ENCODE measurements at places on chromosomes 5 and 9.

GRCh38 chr5:166952048-166952447 is 1339.4 kb upstream of the WWC1 start:
- no peak for DNase-seq

- DNase-seq, result no peak
Observed at GRCh38 chr5:124661317-124662141, 84.9 kb downstream of the ZNF608 start.

DNA sequence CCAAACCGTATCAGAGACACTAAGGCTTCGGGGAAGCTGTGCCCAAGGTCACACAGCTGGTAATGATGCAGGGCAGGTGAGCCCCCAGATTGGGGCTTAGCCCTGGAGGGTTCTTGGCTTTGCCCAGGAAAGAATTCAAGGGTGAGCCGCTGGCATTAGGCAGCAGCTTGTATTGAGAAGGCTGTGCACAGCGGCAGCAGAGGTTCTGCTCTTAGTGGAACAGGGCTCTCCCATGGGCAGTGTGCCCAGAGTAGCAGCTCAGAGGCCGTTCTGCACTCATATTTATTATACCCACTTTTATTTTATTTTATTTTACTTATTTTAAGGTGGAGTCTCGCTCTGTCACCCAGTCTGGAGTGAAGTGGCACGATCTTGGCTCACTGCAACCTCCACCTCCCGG is 85.8 kb upstream of the IER5L start:
- no peak for DNase-seq

- no peak for DNase-seq
Observed at GRCh38 chr5:176994460-176995121, 12.0 kb downstream of the UIMC1 start.

GRCh38 chr9:89655990-89656657 is 51.3 kb downstream of the GADD45G start:
- no peak for DNase-seq

GRCh38 chr5:1930501-1930879 is 47.8 kb upstream of the IRX4 start:
- no peak for DNase-seq

DNA sequence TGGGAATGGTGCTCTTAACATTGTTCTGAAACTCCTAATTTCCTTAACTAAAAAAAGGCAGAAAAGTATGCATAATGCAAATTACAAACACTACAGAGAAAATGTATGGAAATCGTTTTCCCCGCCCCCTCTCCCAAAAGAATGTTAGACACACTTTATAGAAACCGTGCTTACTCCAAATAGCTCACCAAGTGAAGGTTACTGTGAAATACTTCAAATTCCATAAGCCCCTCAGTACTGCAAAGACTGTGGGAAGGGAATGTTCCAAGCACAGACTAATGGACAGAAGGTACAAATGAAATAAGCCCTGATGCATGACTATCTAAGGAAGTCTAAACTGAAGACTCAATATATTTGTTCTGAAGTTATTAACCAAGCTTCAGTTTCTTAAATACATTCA is 12.5 kb downstream of the MAPKAP1 start:
- DNase-seq, result no peak

- DNase-seq, result no peak
Observed at GRCh38 chr9:121868626-121869025, 217.2 kb downstream of the DAB2IP start.

GRCh38 chr9:124011460-124012301 is at the start of gene LHX2:
TSS of gene LHX2 (plus strand) at chr9:124011768. CDS start at chr9:124012349, 581 bp downstream.
- DNase-seq, result no peak

GRCh38 chr5:149125386-149125891 is 15.9 kb upstream of the ABLIM3 start:
- no peak for DNase-seq

GRCh38 chr9:33517373-33517772 is 6.7 kb upstream of the ANKRD18B start:
- no peak for DNase-seq

DNA sequence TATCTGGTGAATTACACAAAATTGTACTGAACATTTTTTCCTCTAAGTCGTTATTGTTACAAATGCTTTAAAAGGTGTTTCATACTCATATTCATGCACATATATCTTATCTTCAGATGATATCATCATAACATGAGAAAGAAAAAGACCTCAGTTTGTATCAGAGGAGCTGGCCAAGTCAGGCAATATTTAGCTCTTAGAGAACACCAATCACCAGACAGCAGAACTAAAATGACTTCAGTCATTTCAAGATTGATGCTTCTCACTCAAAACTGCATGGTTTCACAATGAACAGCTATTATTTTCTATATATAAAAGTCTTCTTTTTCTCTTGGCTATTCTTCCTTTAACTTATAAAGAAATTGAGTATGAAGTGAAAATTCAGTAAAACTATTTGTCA is 44.6 kb downstream of the TSSK1B start:
- DNase-seq, result no peak

DNA sequence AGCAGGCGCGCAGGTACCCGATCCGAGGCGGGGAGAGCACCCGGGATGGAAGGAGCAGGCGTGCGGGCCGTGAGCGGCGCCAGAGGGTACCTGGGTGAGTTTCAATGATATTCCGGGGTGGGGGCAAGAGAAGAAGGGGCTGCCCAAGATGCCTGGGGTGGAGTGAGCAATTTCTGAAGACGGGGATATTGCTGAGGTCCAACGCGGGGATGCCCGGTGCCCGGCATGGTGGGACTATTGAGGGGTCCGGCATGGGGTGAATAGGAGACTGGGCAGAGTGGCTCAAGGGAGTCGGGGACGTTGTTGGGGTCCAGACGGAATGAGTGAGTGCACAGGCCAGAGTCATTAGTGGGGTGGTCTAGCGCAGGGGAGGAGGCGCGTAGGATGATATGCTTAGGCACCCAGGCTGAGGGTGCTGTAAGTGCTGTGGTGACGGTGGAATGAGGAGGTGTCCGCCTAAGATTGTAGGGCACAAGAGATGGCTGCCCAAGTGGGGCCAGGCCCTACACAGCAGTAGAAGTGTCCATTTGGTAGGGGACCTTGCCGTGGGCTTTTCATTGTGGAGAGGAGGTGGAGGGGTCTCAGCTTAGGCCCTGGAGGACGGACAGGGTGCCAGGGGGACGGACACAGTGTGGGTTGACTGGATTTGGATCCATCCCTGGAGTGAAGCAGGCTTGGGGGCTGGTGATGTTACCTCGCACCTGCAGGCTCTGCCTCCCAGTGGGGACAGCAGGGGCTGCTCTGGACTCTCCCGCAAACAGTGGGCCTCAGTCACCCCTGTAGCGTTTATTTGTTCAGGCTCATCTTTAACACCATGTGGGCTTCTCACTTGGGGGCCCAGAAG is 719 bp downstream of the MIGA2 start:
- no peak for DNase-seq

DNA sequence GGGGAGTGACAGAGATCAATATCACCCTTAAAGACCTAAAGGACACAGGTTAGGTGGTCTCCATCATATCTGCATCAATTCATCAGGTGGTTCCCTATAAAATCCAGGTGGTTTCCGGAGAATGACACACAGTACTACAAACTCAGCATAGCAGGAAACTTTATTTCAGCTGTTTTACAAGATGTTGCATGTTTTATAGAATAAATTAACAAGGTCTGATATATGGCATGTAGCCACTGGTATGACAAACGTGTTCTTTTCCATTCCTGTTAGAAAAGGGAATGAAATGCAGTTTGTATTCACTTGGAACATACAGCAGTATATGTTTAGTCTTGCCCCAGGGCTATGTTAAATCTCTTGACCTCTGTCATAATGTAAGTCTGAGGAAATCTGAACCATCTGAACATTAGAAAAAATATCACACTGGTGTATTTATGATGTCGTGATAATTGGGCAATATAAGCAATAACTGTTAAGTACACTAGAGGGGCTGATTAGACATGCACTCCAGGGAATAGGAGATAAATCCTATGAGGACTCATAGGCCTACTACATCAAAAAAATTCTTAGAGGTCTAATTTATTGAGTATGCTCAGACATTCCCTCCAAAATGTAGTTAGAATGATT is 42.2 kb upstream of the TNFSF8 start:
- DNase-seq, result no peak

GRCh38 chr9:131477816-131478419 is 24.8 kb upstream of the POMT1 start:
- DNase-seq, result no peak

GRCh38 chr9:26229324-26230054 is 551.2 kb upstream of the TUSC1 start:
- no peak for DNase-seq

GRCh38 chr5:2259494-2260107 is 376.9 kb upstream of the IRX4 start:
- DNase-seq, result no peak

GRCh38 chr9:120869726-120870125 is 7.3 kb downstream of the PHF19 start:
- DNase-seq, result no peak

DNA sequence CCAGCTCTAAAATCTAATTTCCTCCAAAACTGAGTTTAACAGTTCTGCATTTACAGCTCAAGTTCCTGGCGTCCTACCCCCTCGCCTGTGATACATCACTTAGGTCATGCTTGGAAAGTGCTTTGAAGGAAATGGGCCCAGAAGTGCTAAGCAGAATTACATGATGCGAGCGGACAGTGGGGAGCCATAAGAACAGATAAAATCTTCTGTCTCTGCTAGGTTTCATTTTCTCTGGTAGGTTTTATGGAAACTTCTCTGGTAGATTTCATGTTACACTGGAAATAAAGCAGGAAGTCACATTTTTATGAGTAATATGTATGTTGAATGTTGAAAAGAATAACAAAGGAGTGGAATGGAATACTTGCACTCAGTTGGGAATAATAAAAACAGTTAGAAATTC is 138.3 kb downstream of the ZDHHC21 start:
- DNase-seq, result no peak

- no peak for DNase-seq
Observed at GRCh38 chr9:105421154-105421553, 26.7 kb upstream of the FSD1L start.

DNA sequence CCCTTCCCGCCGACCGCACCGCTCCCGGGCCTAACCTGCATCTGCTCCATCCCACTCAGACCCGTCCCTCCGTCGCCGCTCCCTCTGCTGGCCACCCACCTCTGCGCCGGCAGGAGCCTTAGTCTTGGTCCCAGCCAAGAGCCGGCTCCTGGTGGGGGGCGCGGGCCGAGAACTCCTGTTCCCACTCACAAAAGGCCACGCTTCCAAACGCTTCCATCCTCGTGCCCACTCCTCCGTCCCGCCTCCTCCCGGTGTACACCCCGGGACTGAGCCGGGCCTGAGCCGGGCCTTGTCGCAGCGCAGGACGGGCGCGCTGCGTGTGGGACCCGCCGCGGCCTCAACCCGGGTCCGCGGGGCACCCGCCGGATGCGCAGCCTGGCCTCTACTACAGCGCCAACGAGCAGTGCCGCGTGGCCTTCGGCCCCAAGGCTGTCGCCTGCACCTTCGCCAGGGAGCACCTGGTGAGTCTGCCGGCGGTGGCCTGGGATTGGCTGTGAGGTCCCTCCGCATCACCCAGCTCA is 7.5 kb downstream of the ADAMTS13 start:
- DNase-seq, result no peak

DNA sequence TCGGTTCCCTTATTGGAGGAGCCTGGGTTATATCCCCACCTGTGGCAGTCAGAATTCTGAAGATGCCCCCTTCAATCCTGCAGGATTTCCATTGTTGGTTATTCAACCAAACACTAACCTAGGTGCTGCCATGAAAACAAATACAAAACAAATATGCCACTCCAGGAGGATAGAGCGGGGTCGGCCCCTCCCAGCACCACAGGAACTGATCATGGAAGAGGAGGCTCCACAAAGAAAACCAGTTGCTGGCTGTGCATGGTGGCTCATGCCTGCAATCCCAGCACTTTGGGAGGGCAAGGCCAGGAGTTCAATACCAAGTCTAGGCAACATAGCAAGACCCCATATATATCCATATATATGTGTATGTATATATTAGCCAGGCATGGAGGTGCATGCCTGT is 13.2 kb upstream of the ADGRD2 start:
- no peak for DNase-seq

GRCh38 chr5:20359377-20359776 is 371.4 kb upstream of the CDH18 start:
- DNase-seq, result no peak

DNA sequence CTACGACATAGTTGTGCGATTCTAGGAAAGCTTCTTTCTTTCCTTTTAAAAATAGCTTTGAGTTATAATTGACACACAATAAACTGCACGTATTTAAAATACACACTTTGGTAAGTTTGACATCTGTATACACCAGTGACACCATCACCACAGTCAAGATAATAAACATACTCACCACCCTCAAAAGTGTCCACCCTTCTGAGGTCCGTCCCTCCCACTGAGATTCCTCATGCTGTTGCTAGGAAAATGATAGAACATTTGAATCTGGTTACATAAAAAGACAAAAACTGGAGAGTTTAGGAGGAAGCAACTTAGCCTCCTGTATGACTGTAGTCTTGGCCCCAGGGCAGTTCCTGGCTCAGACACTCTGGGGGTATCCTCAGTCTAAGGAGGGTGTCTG is 17.2 kb downstream of the S100Z start:
- no peak for DNase-seq

DNA sequence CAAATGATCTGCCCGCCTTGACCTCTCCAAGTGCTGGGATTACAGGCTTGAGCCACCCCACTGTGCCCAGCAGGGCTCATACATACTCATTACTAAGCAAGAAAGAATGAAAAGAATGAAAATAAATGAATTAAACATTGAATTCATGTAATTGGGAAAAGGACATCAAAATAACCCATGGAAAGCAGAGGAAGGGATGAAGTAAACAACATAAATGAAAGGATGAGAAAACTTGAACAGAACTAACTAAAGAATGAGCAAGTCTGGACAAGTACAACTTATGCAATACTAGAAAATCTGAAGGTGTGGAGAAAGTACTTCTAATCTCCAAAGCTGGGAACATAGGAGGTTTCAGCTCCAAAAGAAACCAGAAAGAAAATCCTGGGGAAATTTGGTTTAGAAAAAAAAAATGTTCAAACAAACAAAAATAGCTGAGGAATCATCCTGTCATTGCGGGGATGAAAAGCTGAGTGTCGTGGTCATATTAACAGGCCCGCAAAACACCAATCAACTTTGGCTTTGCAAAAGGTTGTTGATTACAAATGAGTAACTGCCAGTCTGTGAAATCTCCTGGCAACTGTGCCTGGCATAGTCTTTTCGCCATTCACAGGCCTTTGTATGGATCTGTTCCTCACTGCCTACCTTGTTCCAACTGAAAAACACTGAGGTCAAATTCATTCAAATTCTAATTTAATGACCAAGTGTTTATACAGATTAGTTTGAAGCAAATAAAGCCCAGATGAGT is 2.3 kb upstream of the AK3 start:
- DNase-seq, result no peak

DNA sequence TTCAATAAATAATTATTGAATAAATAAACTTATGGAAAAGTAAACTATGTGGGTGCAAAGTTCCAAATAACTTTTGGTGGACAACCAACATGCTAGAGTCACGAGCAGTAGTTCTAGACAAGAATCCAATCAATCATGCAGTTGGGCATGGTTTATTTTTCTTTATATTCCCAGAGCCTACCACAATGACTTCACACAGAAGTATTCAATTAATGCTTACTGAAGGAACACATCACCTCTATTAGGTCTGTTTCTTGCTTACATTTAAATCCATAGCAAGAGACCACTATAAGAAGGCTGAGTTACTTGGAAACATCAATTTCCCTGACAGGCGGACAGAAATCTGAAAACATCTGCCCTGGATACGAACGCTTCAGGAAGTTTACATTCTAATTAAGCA is 214.2 kb downstream of the TMEM232 start:
- DNase-seq, result no peak

- DNase-seq, result no peak
Observed at GRCh38 chr9:97850746-97851445, 2.1 kb upstream of the FOXE1 start.

Measured in activated T-helper 9 cell treated with anti-CD3 and anti-CD28 coated beads, Interleukin-2, amount 50 U/mL, for 16 hours (primary cell).